Activated CD4-positive, alpha-beta T cell treated with anti-CD3 and anti-CD28 coated beads, Interleukin-2, amount 50 U/mL, for 1 hour (primary cell): ENCODE measurements at places on chromosomes 5 and 9.

GRCh38 chr5:169980418-169981053, at the start of gene INSYN2B:
TSS of gene INSYN2B (minus strand) at chr5:169980495. CDS start at chr5:169883898, 96,597 bp downstream.
- no peak for DNase-seq

DNA sequence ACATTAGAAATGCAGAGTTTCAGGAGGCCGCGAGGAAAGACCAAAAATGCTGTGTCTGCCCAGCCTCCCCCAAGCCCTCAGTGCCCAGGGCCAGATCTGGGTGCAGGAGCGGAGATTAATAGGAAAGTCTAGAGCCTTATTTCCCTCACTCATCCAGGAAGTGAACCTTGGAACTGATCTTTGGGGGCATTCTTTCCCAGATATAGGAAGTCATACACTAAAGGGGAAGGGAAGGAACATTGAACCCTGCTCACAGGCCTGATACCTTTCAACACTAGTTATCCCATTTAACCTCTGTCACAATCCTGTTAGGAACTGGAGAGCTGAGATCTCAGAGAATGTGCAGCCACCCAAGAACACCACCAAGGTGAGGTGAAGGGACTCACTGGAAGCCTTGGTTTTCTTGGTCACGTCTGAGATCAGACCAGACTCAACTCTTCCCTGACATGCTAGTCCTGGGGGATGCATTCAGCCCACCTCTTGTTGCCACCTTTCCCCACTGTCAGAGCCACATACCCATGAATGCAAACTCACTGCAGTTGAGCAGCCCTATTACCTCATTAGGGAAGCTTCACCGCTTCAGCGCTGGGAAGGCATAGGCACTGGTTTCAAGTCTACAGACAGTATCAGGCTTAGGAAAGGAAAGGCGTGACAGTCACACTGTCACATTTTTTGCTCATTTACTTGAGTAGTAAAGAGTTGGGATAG, 95.0 kb downstream of the KIAA1958 start:
- no peak for DNase-seq

DNA sequence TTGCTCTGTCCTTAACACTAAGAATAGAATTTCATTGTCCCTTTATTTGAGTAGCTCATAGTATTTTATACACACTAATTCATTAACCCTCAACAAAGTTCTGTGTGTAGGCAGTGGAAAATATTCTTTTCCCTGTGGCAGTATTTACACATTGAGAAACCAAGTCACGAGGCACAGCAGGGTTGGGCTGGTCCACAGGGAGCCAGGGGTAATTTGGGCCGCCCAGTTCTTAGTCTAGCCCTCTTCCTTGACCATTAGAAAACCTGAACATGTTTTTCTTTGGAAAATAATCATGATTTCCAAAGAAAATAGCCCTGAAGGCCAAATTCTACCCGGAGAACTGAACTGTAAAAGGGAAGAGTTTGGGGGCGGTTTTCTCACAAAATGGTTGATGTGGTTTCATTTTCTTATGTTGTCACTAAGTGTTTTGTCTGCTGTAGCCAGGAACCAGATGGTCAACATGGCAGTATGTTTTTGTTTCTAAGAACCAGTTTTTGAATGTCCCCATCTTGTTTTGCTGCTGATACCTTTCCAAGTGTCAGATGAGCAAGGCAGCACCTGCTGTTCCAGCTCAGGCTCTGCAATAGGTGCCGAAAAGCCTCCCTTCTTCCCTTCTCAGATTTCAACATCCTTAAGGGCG, 29.6 kb downstream of the ARHGEF28 start:
- no peak for DNase-seq

DNA sequence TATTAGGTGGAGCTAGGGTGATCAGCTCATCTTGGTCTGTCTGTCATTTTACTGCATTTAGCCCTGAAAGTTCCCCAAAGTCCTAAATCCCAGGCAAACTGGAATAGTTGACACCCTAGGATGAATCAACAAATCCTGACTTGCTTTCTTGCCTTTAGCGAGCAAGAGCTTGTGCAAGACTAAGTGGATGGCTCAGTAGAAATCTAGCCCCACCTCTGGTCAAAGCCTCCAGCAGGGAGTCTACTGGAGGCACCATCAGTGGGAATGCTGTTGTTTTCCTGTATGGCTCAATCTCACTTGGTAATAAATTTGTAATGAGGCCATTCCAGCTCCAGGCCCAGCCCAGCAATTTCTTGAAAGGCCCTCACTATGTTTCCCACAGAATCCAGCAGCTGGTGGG, 43.7 kb upstream of the TRPC7 start:
- DNase-seq = no peak
